ENCODE measurements at places on chromosomes 2 and 18. TPM values are rescaled to one million over a fixed set of nuclear protein-coding genes. Genes with fewer than 3 reads are reported as not detected.

GRCh38 chr18:62717925-62718800 is 2.8 kb downstream of the PHLPP1 start:
- DNase-seq, result peak; percentile 44

DNA sequence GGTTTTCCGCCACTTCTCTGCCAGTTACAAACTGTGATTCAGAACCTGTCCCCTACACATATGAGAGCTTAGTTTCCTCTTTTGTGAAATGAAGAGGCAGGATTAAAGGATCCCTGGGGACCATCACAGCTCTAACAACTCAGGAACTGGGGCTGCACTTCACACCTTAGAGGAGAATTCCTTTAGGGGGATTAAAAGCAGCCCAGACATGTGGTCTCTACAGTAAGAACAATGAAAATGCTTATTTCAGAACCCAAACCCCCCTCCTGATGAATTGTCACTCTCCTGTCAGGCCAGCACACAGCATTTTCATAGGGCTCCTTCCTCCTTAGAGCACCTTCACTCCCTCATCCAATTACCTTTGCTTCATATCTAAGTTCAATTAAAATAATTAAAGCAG is 101.5 kb upstream of the NEDD4L start:
- DNase-seq, result no peak

DNA sequence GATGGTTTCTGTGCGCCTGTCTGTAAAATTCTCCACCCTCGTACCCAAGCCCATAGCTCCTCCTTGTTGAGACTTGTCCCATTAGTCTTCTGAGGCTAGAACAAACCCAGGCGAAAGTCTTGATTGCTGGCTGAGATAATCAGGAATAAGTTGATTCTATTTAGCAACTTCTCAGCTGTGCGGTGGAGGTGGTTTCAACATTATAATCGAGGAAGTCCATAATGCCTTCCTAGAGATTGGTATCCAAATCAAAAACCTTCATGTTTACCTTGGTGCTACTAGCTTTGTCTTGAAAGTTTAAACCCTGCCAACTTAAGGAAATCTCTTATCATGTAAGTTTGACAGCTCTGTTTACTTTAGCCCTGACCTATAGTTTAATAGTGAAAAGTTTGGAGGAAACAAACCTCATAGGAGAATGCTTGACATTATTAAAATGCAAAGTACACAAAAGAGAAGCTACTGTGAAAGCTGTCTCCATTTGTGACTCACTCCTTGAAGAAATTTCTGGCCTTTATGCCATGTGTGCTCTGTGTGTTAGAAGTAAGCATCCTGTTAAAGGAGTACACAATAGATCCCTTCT is 36.6 kb upstream of the DSC1 start:
- no peak for DNase-seq

- DNase-seq, result peak; percentile 22
Measured at GRCh38 chr2:241959751-241960269, 90.3 kb downstream of the RTP5 start.

- peak; percentile 30 for DNase-seq
Measured at GRCh38 chr2:71578767-71579342, 125.5 kb downstream of the DYSF start.

GRCh38 chr18:59909289-59910036 is 9.7 kb downstream of the PMAIP1 start:
- peak; percentile 55 for DNase-seq

DNA sequence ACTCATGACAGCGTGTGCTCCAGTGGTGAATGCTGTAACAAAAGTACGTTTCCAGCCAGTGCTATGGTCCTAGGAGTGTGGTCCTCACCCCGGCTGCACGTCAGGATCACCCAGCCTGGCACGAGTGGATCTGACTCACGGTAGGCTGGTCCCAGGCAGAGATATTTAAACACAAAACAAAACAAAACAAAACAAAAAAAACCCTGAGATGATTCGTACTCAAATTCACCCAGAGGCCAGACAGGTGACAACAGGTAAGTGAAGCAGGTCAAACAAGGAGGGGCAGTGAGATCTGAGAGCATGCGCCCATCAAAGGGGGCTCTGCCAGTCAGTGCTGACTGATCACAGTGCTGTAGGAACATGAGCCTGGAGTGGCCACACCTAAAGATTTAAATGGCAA is 43.2 kb downstream of the C2orf76 start:
- no peak for DNase-seq

- DNase-seq, result no peak
Measured at GRCh38 chr2:195370167-195370943, 286.7 kb upstream of the SLC39A10 start.

DNA sequence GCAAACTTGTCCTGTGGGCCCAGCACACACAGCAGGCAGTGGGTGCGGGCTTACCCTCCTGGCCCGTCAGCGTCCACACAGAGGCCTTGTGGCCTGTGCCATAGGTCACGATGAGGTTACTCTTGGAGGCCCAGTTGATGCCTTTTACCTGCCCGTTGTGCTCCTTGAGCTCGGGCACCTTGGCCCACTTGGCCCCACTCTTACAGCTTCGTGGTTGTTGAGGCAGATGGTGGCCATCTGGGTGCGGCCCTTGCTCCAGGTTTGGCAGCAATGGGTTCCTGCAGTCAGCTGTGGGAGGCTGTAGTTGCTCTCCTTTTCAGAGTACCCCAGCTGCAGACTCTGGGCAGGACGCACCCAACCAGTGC is 45.5 kb upstream of the PTH2R start:
- DNase-seq, result no peak

DNA sequence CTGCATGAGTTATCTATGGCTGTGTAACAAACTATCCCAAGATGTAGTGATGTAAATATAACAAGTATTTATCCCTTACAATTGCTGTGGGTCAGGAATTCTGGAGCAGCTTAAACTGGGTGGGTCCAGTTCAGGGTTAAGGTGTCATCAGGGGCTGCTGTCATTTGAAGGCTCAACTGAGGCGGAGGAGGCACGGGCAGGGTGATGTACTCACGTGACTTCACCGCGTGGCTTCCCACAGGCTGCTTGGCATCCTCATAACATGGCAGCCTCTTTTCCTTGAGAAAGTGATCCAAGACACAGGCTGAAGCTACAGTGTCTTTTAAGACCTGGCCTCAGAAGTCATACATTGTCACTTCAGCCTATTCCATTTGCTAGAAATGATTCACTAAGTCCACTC is 125.8 kb downstream of the PTGR3 start:
- DNase-seq, result no peak

GRCh38 chr2:62578803-62579640 is 73.0 kb upstream of the TMEM17 start:
- DNase-seq, result peak; percentile 64

- DNase-seq, result no peak
Measured at GRCh38 chr2:7919510-7919909, 762.3 kb upstream of the ID2 start.

DNA sequence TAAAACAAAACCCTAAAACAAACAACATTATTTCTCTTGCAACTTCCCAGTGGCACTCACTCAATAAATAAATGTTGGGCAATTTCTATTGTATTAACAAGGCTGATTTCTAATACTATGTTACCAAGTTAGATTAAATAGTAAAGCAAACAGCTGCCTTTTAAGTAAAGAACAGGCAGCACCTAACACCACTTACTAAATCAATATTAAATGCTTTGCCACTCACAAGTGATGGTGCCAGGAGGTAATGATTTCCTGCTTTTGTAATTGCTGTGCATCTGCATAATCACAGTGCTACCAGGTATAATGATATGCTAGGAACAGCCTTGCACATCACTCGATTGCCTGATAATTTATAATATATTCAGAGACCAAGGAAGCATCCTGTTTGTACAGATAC is 276.5 kb downstream of the NBAS start:
- no peak for DNase-seq

DNA sequence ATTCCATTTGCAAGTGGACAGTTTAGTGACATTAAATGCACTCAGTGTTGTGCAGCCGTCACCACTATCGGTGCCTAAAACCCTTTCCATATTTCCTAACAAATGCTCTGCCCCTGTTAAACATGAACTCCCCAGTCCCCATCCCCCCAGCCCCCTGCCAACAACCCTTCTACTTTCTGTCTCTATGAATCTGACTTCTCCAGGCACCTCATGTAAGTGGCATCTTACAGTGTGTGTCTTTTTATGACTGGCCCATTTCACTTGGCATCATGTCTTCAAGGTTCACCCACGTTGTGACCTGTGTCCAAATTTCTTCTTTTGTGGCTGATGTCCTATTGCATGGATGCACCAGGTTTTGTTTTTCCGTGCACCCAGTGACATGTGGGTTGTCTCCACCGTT is 140.9 kb upstream of the GPC1 start:
- DNase-seq, result no peak

DNA sequence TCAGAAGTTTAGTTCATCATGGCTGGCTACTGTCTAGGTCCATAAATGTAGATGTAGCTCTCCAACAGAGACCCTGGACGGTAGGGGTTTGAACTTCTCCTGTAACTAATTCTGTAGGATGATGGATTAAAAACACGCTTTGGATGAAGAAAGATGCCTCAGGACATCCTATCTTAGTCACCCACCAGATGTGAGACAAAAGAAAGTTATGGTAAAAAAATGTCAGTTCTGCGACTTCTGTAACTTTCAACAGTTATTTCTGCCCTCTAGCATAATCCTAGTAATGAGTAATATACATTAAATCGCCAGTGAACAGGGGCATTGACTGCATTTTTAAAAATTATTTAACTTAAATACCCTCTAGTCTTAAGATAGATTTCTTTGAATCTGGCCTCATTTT is 210.1 kb upstream of the LRATD1 start:
- DNase-seq, result no peak

DNA sequence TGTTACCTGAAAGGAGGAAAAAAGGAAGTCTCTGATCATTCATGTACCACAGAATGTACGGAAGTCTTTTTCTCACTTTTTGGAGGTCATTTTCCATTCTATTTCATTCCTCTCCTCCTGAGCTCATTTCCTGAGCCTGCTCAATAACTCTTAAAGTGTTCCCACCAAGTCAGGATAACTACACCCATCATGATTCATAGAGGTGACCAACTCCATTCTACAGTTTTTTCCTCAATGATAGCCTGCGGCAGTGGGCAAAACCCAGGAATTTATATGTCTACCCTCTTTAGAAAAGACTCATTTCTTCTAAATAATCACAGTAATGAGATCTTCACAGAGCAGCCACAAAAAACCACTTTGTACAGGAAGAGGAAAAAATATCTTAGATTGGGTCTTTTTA is 372.5 kb downstream of the RBM43 start:
- DNase-seq, result no peak

GRCh38 chr2:20005067-20005627 is 7.3 kb downstream of the MATN3 start:
- no peak for DNase-seq

GRCh38 chr18:75142677-75143076 is 66.3 kb downstream of the PTGR3 start:
- no peak for DNase-seq

GRCh38 chr2:143264851-143265250 is 135.6 kb downstream of the ARHGAP15 start:
- peak; percentile 54 for DNase-seq

DNA sequence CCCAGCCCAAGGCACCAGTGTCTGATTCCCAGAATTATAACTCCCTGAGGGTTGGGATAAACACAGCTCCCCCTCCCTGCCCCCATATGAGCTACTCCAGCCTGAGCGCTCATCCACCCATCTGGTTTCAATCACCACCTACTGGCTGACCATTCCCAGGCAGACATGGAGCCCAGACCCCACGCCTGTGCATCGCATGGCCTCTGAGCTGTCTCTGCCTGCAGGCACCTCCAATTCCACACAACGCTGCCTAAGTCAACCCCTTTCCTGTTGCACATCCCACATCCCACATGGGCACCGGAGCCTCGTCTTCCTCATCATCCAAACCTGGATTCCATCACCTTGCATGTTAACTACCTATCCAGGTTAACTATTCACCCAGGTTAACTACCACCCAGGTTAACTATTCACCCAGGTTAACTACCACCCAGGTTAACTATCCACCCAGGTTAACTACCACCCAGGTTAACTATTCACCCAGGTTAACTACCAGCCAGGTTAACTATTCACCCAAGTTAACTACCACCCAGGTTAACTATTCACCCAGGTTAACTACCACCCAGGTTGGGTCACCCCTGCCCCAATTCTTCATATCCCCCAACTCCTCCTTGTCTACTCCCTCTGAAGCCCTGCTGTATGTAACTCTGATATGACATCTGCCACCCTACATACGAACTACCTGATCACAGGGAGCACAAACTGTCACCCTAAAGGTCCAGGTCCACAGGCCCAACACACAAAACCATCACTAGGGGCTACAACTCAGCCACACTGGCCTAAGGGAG is 47.8 kb downstream of the TEX51 start:
- no peak for DNase-seq

- no peak for DNase-seq
Measured at GRCh38 chr18:71116535-71116934, 827.7 kb downstream of the SOCS6 start.

GRCh38 chr18:35688757-35689156 is 107.2 kb downstream of the GALNT1 start:
- peak; percentile 13 for DNase-seq

GRCh38 chr2:145538661-145539350 is 1018.9 kb upstream of the ZEB2 start:
- DNase-seq, result peak; percentile 14

- DNase-seq, result no peak
Measured at GRCh38 chr2:133576714-133577113, 8.5 kb upstream of the NCKAP5 start.

- DNase-seq, result no peak
Measured at GRCh38 chr18:77001041-77001440, 131.5 kb downstream of the MBP start.

DNA sequence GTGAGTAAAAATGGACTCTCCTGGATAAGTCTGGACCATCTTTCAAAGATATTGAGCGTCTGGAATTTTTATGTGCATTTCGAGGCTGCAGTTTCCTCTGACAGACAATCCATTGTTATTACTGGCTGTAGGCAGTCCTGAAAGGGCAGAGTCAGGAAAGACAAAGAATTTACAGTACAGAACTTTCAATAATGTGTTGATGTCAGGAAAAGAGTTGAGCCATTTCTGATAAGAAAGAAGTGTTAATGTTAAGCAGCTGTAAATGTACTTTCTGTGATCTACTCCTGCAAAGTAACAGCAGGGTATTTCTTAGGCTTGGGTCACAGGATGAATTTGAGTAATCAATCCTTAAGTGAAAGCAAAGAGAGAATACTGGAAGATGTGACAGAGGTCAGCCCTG is 29.8 kb downstream of the TSPYL6 start:
- DNase-seq, result no peak

- DNase-seq, result no peak
Measured at GRCh38 chr18:49856496-49856895, 43.2 kb upstream of the ACAA2 start.

The PAX3 gene
- total RNA-seq, result not detected

The EMILIN1 gene
- total RNA-seq, result 160 TPM

The ECEL1 gene
- not detected for total RNA-seq

The RPRM gene
- not detected for total RNA-seq

The REG1B gene
- not detected for total RNA-seq

The PDE11A gene
- under 0.01 TPM for total RNA-seq

The EFR3B gene
- total RNA-seq, result under 0.01 TPM

The ACTR3 gene
- total RNA-seq, result 323 TPM

The MAP3K2 gene
- total RNA-seq, result 53.5 TPM

The FRZB gene
- total RNA-seq, result 0.43 TPM

The ESPNL gene
- 4.2 TPM for total RNA-seq

The ARHGAP28 gene
- 6.0 TPM for total RNA-seq

The STK11IP gene
- 18.7 TPM for total RNA-seq

The RBM44 gene
- 0.97 TPM for total RNA-seq

The UGT1A10 gene
- total RNA-seq, result not detected

The IHH gene
- total RNA-seq, result not detected

The PROKR1 gene
- total RNA-seq, result not detected

The RAD51AP2 gene
- total RNA-seq, result under 0.01 TPM

The SH2D6 gene
- total RNA-seq, result not detected

The LYG1 gene
- 0.32 TPM for total RNA-seq

The FHOD3 gene
- 5.2 TPM for total RNA-seq

The TRIM54 gene
- not detected for total RNA-seq

The TNFRSF11A gene
- total RNA-seq, result under 0.01 TPM

The REG3G gene
- total RNA-seq, result not detected

The PRSS56 gene
- not detected for total RNA-seq
